ENCODE measurements at places on chromosomes 2 and 18. TPM values are rescaled to one million over a fixed set of nuclear protein-coding genes. Genes with fewer than 3 reads are reported as not detected.

Gene DSC3
- polyA plus RNA-seq = not detected

Gene GDF7
- polyA plus RNA-seq = 0.03 TPM

Gene ACADL
- not detected for polyA plus RNA-seq

Gene RRM2
- polyA plus RNA-seq = 79.3 TPM

DNA sequence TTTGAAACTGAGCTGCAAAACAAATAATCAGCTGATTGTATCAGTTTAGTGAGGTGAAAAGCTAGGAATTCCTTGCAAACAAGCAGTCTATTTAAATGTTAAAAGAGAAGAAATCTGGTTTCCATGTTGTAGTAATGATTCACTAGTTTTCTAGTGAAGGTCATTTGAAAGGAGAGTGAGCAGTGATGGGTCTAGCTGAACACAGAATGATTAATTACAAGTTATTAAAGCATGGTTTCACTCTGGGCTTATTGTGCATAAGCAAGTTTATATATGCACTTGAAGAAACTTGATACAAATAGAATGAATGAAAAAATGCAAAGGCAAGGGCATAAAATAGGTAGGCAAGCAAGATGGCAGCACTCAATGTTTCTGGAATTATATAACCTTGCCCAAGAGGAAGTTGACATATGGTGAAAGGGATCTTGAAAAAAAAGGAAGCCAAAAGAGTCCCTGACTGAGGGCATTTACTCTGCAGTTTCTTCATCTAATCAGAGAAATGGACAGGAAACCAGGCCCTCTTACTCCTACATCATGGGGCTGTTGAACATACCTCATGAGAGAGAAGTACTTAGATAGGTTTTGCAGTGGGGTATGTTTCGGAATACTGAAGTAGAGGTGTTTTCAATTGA lies 53.2 kb downstream of the PLCL1 start:
- no peaks in the 10 kb centered on the region for H3K4me1 ChIP-seq
- DNase-seq = no peak
- no peaks in the 10 kb centered on the region for H3K27me3 ChIP-seq
- no peaks in the 10 kb centered on the region for H3K36me3 ChIP-seq

DNA sequence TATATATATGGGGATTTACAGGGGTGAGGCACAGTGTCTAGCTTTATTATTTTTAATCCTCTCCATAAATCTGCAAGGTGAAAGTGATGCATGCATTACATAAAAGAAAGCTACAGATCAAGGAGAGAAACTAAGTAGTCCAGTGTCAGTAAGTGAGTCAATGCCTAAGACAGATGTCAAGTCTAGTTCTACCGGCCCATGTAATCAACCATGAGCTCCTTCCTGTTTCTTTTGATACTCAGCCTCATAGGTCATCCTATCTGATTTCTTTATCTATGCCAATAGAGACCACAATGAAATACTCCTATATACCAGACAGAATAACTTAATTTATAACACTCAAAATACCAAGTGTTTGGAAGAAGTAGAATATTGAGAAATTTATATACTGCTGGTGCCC lies 20.2 kb upstream of the GYPC start:
- H3K27ac ChIP-seq = no peak overlapping the region
- no peak for DNase-seq
- H3K27me3 ChIP-seq = peaks cover 3% of the 10 kb centered on the region
- no peaks in the 10 kb centered on the region for H3K36me3 ChIP-seq
- H3K4me3 ChIP-seq = no peak overlapping the region

- H3K4me3 ChIP-seq = no peak overlapping the region
- no peaks in the 10 kb centered on the region for H3K4me1 ChIP-seq
- H3K36me3 ChIP-seq = no peaks in the 10 kb centered on the region
- no peaks in the 10 kb centered on the region for H3K27me3 ChIP-seq
- H3K27ac ChIP-seq = no peak overlapping the region
These were observed 284.4 kb upstream of the RGPD4 start for GRCh38 chr2:107542314-107542740.

DNA sequence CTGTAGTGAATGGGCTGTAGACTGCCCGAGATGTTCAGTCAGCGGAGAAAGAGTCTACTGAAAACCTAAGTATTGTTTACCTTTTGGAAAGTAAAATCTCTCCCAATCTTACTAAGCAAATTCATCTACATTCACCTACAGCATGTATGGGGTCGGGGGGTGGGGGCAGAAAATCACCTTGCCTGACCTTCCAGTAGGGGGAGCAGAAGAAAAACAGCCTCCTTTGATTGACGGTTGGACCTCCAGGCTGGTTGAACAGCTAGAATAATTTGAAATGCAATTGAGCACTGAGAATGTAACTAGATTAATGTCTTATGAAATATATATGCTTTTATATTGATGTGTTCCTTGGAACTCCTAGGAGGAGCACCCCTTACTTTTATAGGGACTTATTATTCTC lies 10.0 kb downstream of the LRATD1 start:
- H3K4me3 ChIP-seq = no peak overlapping the region
- H3K36me3 ChIP-seq = no peaks in the 10 kb centered on the region
- DNase-seq = no peak
- H3K27me3 ChIP-seq = no peaks in the 10 kb centered on the region
- H3K4me1 ChIP-seq = no peaks in the 10 kb centered on the region

Measured in GM23248 (cell line).